Stimulated activated memory B cell treated with anti-CD40 and anti-IgM and Interleukin-4, amounts not matched to agents 10 μg/mL and 1 μg/mL and 100 μg/mL, for 72 hours (primary cell): ENCODE measurements at places on chromosomes 5 and 9.
A peak's percentile ranks its signal among the peaks of the same experiment; 100 is the strongest.

DNA sequence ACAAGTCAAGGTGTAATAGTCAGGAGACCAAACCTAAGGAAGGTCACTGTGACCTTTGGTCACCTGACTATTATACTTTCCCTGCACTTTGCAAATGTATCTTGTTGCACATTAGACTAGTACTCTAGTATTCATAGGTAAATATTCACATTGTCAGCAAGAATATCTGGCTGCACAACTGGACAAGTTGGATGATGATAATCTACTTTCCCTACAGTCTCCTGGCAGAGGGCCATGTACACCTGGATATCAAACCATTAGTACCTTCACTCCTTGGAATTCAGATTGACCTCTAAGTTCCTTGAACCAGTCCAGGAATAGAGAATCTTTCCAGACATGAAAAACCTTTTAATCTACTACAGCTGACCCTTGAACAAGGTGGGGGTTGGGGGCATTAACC lies 344.8 kb downstream of the DEPDC1B start:
- ATAC-seq = no peak

DNA sequence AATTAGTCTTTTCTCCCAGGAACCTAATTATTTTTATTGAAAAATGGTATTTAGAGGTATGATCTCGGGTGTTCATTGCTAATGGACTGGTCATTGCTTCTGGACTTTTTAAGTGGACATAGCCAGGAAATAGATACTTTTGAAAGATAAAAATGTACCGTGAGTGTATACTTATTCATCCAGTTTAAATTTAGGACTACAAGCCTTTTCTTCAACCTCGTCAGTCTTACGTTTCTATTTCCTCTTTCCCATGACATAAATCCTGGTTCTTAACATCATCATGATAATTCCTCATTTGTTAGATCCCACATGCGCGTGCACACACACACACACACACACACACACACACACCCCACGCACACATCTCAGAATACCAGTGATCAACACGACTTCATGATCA lies 15.1 kb downstream of the PDE8B start:
- no peak for ATAC-seq

- peak; percentile 98 for ATAC-seq
These were observed 19.1 kb downstream of the PTGS1 start for GRCh38 chr9:122389799-122390481.

- no peak for ATAC-seq
These were observed 44.9 kb upstream of the SHC3 start for GRCh38 chr9:89223396-89223977.

DNA sequence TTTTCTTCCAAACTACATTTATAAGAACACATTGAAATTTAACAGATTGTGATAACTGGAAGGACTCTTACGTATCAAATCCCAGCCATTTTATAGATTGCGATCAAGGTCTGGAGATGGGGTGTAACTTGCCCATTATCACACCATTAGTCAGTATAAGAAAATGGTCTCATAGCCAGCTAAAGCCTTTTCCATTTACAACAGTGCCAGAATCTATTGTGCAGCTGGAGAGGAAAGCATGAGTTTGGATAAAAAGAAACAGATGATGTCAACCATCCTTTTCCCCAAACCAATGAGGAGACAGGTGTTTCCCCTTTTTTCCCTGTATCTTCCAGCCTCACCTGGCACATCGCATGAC lies 658.8 kb downstream of the ACTL7B start:
- no peak for ATAC-seq

GRCh38 chr5:142219146-142219545 lies 105.7 kb downstream of the SPRY4 start:
- no peak for ATAC-seq

- no peak for ATAC-seq
These were observed 2.2 kb downstream of the NPR3 start for GRCh38 chr5:32713361-32713769.

DNA sequence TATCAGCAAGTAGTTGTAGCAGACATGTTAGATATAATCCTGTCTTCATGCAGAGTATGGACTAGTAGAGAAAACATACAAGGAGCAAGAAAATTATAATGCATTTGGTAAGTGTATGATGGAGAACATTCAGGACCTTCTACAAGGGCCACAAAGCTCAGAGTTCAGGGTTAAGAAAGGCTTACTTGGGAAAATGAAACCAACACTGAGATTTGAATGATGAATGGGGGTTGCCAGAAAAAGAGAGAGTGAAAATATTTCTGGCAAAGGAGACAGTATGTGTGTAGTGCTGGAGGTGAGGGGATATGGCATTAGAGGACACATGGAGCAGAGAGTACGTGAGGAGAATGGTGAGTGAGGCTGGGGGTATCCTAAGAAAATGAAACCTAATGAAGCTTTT lies 169.8 kb upstream of the STK32A start:
- ATAC-seq = no peak

DNA sequence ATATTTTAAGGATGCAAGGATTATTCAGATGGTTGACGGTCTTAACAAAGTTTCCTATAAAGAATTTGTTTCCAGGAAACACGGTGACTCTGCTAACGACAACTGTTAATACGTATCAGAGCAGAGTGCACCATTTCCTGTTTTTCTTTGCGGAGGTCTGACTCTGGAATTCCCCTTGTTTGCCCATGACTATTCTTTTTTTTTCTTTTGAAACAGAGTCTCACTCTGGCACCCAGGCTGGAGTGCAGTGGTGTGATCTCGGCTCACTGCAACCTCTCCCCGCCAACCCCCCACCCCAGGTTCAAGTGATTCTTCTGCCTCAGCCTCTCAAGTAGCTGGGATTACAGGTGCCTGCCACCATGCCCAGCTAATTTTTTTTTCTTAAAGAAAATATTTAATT lies 115.9 kb downstream of the CDC42SE2 start:
- ATAC-seq = peak; percentile 90

DNA sequence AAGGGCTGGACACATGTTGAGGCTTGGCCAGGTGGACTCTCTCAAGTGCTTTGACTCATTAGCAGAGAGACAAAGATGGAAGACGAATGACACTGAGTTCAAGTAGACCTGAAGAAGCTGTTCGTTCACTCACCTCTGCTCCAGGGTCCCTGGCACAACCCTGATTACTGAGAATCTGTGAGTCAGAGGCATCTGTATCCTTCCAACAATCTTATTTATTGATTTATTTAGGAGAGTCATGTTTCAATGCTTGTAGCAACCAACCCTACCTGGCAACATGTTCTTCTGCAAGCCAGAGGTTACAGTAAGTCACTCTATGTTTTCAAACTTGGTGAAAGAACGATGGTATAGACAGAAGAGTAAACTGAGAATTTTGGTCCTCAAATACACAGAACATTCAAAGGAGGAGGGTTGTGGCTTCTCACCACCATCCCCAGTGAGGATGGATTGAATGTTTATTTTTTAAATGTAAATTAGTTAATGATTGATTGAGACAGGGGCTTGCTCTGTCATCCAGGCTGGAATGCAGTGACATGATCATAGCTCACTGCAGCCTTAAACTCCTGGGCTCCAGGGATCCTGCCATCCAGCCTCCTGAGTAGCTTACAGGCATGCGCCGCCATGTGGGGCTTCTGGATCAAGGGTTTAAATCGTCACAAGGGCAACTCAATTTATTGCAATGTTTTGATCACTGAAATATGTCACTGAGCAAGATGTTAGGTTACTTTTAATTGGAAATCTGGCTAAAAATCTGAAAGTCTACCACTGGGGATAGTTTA lies 55.7 kb upstream of the CARTPT start:
- ATAC-seq = no peak

DNA sequence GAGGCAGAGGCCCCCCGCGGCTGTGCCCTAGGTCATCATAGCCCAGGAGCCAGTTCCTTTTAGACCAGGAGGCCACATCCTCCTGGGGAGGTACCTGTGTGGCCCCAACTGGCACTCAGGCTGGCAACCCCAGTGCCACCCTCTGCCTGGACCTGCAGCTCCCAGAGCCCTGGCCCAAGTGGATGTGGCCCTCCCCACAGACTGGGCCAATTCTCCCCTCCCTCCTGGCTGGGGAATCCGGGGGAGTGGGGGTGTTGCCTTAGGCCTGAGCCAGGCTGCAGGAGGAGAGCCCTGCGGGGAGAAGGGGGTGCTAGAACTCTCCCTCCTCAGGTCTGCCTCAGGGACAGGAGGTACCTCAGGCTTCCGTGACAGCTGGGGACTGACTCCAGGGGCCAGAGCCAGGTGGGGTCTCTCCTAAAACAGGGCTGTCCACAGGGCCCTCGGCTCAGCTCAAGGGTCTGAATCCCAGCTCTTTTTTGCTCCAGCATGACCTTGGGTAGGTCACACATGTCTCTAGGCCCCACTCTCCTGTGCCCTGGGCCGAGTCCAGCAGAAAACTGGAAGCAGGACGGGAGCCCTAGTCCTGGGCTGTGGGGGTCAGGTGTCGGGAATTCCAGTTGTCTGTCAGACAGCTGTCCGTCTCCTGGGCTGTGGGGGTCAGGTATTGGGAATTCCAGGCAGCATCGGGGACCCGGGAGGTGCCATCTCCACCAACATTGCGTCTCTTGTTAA lies 9.6 kb downstream of the DNLZ start:
- no peak for ATAC-seq

DNA sequence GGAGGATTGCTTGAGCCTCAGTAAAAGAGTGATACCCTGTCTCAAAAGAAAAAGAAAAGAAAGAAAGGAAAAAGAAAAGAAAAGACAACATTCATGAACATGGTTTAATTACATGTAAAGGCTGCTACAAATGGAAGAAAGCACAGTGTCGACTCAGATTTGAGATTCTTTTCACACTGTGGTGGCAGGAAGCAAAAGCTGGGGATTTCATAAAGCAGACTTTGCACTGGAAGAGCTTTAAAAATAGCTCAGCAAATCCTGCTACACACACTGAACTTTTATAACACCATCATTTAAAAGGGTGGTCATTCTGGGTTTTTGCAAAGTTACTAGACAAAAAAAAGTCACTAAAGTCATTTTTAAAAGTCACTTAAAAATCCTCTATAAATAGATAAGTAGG lies 140.8 kb downstream of the CEMIP2 start:
- no peak for ATAC-seq

DNA sequence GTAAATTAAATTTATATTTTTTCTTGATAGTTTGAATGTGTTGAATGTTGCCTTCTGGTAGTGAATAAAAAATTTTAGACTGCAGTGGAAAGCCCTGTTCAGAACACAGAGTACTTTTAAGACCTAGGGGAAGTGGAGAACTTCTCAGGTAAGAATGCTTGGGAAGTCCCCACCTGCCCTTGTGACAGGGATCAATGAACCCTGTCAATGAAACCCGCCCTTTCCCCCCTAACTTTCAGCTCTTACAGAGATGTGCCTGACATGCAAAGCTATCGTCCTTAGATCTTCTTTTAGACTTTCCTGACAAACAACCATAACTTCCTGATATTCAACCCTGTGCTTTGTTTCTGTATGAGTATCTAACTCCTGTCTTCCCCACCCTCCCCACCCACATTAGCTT lies 562.7 kb downstream of the TLE4 start:
- peak; percentile 100 for ATAC-seq

DNA sequence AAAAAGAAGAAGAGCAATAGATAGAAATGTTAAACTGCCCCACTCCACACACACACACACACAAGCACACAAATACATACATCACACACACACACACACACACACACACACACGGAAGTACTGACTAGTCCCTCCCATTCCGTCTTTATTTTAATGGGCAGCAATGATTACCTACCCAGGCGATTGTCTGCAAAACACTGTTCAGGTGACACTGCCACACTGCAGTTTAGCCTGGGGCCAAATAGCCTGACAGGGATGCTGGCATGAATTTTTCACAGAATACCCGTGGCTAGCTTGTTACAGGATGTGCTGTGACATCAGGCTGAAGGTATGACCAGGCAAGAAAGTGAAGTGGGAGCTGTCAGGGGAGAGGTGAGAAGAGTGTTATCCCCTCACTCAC lies 86.9 kb downstream of the FRMD3 start:
- no peak for ATAC-seq

- peak; percentile 50 for ATAC-seq
These were observed 679 bp downstream of the DOLK start for GRCh38 chr9:128946571-128947276.
